Tibial artery (tissue), 4 donors: ENCODE measurements at places on chromosomes 2 and 18.

DNA sequence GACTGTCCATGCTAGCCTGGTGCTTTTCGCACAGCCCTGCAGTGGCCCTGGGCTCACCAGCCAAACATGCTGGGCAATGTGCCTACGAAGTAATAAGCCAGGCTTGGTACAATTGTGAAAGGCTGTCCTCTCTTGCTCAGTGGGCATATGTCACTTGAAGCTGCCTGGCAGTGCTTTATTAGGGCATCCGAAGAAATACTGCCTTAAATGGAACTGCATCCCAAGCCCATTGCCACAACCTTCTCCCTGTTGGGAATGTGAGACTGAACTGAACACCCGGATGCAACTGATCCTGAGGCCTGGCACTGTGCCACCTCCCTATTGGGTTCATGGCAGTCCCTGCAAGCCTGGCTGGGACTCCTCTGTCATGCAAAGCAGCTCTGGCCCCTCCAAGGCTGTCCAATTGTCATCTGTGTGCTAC is 15.9 kb downstream of the CAPG start:
- peak; percentile 74 for DNase-seq
- H3K27ac ChIP-seq, result peak overlapping the region; percentile 73
- H3K4me3 ChIP-seq, result no peak overlapping the region
- H3K36me3 ChIP-seq, result peaks cover 25% of the 10 kb centered on the region

DNA sequence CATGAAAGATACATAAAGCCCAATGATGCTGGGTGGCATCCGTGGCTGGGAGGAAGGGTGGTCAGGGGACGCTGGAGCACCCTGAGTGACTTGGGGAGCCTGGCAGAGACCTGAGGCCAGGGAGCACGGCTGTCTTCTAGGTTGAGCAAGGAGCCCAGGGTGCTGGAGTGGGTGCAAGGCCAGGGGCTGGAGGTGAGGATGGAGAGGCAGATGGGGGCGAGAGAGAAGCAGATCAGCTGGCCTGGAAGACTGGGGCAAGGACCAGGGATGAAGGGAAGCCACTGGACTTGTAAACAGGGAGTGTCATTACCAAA is 52.2 kb downstream of the FAM178B start:
- H3K4me1 ChIP-seq, result no peaks in the 10 kb centered on the region
- DNase-seq, result no peak
- H3K27ac ChIP-seq, result no peak overlapping the region
- no peaks in the 10 kb centered on the region for H3K27me3 ChIP-seq
- no peak overlapping the region for H3K4me3 ChIP-seq

GRCh38 chr18:10304853-10305252 is 149.6 kb upstream of the APCDD1 start:
- H3K27me3 ChIP-seq, result no peaks in the 10 kb centered on the region
- no peaks in the 10 kb centered on the region for H3K36me3 ChIP-seq
- DNase-seq, result no peak
- H3K4me3 ChIP-seq, result no peak overlapping the region
- no peak overlapping the region for H3K27ac ChIP-seq
- no peaks in the 10 kb centered on the region for H3K4me1 ChIP-seq

GRCh38 chr18:24862201-24862816 is 401.9 kb downstream of the HRH4 start:
- H3K4me3 ChIP-seq, result no peak overlapping the region
- DNase-seq, result no peak
- H3K27me3 ChIP-seq, result no peaks in the 10 kb centered on the region
- no peaks in the 10 kb centered on the region for H3K4me1 ChIP-seq
- no peaks in the 10 kb centered on the region for H3K36me3 ChIP-seq
